ENCODE measurements at places on chromosomes 11 and 22. TPM values are rescaled to one million over a fixed set of nuclear protein-coding genes. Genes with fewer than 3 reads are reported as not detected.
A peak's percentile ranks its signal among the peaks of the same experiment; 100 is the strongest.

- DNase-seq = no peak
These were observed 2.1 kb downstream of the GLYATL1B start for GRCh38 chr11:59088162-59088561.

MTFP1 gene
- 60.4 TPM for total RNA-seq

GRCh38 chr11:132126973-132127899, 756.8 kb downstream of the NTM start:
- DNase-seq = peak; percentile 75

- DNase-seq = no peak
These were observed 97.1 kb upstream of the PARVA start for GRCh38 chr11:12280199-12280837.

DNA sequence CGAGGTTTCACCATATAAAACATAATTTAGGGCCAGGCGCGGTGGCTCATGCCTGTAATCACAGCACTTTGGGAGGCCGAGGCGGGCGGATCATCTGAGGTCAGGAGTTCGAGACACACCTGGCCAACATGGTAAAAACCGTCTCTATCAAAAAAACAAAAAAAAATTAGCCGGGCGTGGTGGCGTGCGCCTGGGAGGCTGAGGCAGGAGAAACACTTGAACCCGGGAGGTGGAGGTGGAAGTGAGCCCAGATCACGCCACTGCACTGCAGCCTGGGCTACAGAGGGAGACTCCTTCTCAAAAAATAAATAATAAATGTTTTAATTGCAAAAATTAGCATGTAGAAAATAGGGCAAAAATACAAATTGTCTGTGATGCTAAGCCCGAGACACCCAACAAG, 993 bp upstream of the SFI1 start:
- no peak for DNase-seq

DNA sequence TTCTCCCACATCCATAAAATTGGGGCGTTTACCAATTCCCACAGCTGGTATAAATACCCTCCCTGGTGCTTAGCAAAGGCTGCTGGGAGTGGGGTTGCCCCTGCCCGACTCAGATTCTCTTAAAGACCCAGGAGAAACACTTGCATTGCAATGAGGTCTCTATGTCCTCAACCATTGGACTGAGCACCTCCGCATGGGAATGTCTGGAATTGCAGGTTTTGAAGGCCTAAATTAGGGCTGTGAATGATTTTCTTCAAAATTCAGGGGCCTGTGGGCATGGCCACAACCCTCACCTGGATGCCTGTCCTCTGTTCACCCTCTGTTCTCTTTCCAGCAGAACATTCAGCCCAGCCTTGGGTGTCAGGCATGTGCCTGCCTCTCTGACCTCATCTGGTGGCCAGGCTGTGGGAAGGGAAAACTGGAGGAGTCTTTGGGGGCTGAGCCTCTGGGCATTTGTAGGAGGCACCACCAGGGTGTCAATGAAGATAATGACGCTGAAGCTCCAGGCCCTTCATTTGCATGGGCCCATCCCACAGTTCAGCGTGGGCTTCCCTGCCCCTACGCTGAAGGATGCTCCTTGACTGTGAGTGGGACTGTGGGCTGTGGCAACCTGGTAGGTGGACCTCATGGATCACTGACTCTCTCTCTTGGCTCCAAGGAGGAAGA, 52.7 kb upstream of the MYEOV start:
- no peak for DNase-seq

DNA sequence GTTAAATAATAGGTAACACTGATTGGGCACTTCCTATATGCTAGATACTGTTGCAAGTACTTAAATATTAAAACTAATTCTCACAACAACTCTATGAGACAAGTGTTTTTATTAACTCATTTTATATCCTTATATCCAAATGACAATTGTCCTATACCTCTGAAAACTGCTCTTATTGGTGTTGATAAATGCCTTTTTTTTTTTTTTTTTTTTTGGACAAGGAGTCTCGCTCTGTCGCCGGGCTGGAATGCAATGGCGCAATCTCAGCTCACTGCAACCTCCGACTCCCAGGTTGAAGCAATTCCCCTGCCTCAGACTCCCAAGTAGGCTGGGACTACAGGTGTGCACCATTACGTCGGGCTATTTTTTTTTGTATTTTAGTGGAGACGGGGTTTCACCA, 41.6 kb downstream of the MRTFA start:
- peak; percentile 13 for DNase-seq

DNA sequence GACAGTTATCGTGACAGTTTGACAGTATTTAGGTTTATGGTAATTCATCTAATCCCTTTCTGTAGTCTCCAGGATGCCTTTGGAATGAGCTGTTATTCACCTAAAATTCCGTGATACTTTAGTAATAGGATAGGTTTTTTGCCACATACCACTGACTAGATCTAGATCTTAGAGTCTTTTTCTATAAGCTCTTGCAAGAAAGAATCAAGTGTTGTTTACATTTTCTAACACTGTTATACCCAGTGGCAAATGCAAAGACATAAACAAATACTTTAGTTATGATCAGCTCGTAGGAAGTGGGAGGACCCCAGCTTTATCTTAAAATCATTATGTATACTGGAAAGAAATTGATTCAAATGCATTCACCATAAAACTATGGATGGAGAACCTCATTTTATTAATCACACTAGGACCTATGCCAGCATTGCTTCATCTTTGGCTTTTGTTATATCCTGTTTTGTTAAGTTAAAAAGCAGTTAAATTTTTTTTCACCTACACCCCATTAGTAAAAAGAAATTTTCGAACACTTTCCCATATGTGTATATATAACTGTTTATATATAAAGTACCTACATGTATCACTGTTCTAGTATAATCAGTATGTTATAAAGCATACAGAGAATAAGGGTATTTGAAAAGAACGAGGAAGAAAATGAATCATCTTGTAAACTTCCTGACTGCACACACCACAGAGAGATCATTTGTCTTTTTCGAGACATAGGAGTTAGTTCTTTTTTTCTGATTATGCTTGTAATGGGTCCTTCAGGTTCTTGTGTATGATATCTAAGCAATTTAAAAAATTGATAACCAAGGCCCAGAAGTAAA, 60.9 kb downstream of the PDHX start:
- DNase-seq = peak; percentile 87

DNA sequence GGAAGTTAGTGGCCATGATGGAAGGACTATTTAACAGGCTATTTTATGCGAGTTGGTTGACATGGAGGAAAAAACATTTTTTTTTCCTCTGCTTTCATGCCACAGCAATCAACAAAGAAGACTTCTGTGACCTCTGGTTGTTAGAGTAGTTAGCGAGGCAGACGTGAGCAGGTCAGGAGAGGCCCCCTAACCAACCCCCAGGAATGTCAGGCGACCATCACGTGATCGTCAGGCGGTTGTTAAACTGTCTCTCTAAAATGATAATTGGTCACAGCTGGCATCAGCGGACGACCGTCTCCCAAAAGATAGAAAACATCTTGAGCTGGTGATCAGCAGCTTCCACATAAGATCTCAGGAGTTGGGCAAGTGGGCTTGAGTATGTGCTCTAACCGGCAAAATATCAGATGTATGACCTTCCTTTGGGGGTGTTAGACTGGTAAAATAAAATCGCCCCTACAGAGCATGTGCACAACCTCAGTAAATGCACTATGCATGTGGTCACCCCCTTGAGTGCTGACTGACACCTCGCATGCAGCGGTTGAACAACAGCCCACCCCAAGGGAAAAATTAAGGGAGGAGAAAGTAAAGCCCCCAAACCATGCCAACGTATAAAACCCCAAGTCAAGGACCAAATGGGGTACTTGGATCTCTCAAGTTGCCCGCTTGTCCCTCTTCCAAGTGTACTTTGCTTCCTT, 20.9 kb upstream of the NARS2 start:
- DNase-seq = no peak

Data from HT1080 (cell line).